ENCODE measurements at places on chromosomes 2 and 18.

GRCh38 chr2:10371441-10372196 is 68.9 kb downstream of the HPCAL1 start:
- peaks cover 9% of the 10 kb centered on the region for H3K4me1 ChIP-seq
- H3K27me3 ChIP-seq: no peaks in the 10 kb centered on the region
- H3K4me3 ChIP-seq: no peak overlapping the region
- H3K36me3 ChIP-seq: no peaks in the 10 kb centered on the region
- no peak for DNase-seq

GRCh38 chr2:7736646-7737305 is 819.6 kb downstream of the RNF144A start:
- H3K4me3 ChIP-seq: no peak overlapping the region
- H3K27ac ChIP-seq: no peak overlapping the region
- H3K4me1 ChIP-seq: peaks cover 23% of the 10 kb centered on the region

- H3K27ac ChIP-seq: no peak overlapping the region
- DNase-seq: no peak
- peaks cover 29% of the 10 kb centered on the region for H3K36me3 ChIP-seq
- H3K4me3 ChIP-seq: no peak overlapping the region
- H3K4me1 ChIP-seq: peaks cover 40% of the 10 kb centered on the region
Observed at GRCh38 chr2:97845818-97846217, 132.4 kb downstream of the ZAP70 start.

DNA sequence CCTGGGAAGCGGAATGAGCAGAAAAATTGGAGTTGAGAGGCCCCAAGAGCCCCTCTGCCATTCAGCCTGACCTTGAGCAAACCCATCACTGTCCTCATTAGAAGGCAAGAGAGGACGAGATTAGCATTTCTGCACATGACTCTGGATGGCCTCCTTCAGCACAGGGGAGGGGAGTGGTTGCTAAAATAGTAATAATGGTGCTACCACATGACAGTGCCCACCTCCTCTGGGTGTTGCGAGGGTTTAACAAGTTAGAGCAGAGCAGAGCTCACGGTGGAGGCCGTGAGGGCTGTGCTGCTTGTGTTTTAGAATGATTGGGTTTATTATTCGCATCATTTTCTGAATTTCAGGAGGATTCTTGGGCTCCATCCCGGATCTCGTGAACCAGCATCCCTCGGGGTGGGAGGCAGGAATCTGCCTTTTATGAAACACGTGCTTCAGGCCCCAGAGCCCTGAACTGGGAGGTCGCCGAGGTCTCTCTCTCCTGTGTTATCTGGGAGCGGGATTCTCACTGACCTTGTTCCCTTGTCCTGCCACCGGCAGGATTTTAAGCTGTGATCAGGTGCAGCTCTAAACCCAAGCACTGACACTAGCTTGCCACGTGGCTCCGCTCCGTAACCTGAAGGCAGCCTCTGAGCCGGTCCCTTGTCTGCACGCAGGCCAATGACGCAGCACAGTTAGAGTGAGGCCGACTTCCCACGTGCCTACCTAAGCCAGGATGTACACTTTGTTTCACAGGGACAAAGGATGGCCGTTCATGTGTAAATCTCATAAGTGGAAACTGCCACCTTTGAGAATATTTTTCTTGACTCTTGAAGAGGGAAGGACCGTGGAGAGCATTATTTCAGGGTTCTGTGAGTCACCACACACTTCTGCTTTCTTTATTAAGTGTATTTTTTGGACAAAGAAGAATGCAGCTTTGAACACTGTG is 142.3 kb downstream of the ACOXL start:
- H3K4me3 ChIP-seq: no peak overlapping the region
- H3K36me3 ChIP-seq: peaks cover 13% of the 10 kb centered on the region
- H3K27me3 ChIP-seq: peaks cover 20% of the 10 kb centered on the region
- H3K27ac ChIP-seq: no peak overlapping the region
- H3K4me1 ChIP-seq: peaks cover 46% of the 10 kb centered on the region
- no peak for DNase-seq

GRCh38 chr2:109676346-109676902 is 62.3 kb downstream of the SOWAHC start:
- H3K4me3 ChIP-seq: no peak overlapping the region
- H3K27ac ChIP-seq: no peak overlapping the region
- H3K36me3 ChIP-seq: no peaks in the 10 kb centered on the region
- DNase-seq: no peak
- H3K27me3 ChIP-seq: peaks cover 12% of the 10 kb centered on the region

- no peak overlapping the region for H3K27ac ChIP-seq
- H3K36me3 ChIP-seq: no peaks in the 10 kb centered on the region
- peak; percentile 41 for DNase-seq
- H3K4me3 ChIP-seq: no peak overlapping the region
- H3K27me3 ChIP-seq: peaks cover 19% of the 10 kb centered on the region
Observed at GRCh38 chr2:176583607-176584006, 314.4 kb downstream of the MTX2 start.

GRCh38 chr2:86199834-86200177 is 549 bp downstream of the MRPL35 start:
- H3K36me3 ChIP-seq: peaks cover 7% of the 10 kb centered on the region
- H3K4me3 ChIP-seq: peak overlapping the region; percentile 99
- H3K27me3 ChIP-seq: no peaks in the 10 kb centered on the region
- H3K4me1 ChIP-seq: peaks cover 52% of the 10 kb centered on the region
- DNase-seq: no peak

GRCh38 chr2:70767699-70768589 is at the start of gene ADD2:
TSS of gene ADD2 (minus strand) at chr2:70768200. CDS start at chr2:70706408, 61,792 bp downstream.
- H3K27ac ChIP-seq: no peak within 1 kb of the TSS
- DNase-seq: peak; percentile 49
- peak within 1 kb of the TSS; percentile 66 for H3K4me3 ChIP-seq
- H3K27me3 ChIP-seq: peaks cover 57% of the 10 kb centered on the region

GRCh38 chr2:11373096-11373495 is 28.7 kb upstream of the ROCK2 start:
- H3K4me1 ChIP-seq: no peaks in the 10 kb centered on the region
- H3K4me3 ChIP-seq: no peak overlapping the region

- H3K36me3 ChIP-seq: no peaks in the 10 kb centered on the region
- H3K4me3 ChIP-seq: no peak overlapping the region
- peaks cover 9% of the 10 kb centered on the region for H3K4me1 ChIP-seq
- no peak overlapping the region for H3K27ac ChIP-seq
Observed at GRCh38 chr2:30136764-30137444, 9.9 kb upstream of the YPEL5 start.

GRCh38 chr2:151102226-151102625 is 159.4 kb downstream of the RBM43 start:
- H3K27me3 ChIP-seq: peaks cover 3% of the 10 kb centered on the region
- H3K27ac ChIP-seq: no peak overlapping the region
- H3K4me3 ChIP-seq: no peak overlapping the region
- H3K4me1 ChIP-seq: no peaks in the 10 kb centered on the region
- no peaks in the 10 kb centered on the region for H3K36me3 ChIP-seq
- no peak for DNase-seq

Measured in activated CD4-positive, alpha-beta memory T cell treated with anti-CD3 and anti-CD28 coated beads, Interleukin-2, amount 10 ng/mL, durations not matched to agents 7 days and 5 days (primary cell).